ENCODE measurements at places on chromosomes 5 and 9.

DNA sequence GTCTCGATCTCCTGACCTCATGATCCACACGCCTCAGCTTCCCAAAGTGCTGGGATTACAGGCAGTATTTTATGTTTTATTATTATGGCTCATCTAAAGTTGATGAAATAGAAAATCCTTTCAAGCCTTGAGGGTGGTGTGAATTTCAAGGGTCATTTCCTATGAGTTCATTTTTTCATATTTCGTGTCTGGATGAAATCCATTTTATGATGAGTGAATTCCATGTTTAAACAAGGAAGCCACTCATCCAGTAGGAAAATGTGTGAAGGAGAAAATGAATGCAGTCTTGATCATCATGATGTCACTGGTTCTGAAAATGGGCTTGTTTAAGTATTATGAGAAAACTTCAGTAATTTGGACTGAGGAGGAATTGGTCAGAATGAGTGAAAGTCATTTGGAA is 74.6 kb upstream of the ZSWIM6 start:
- no peak for DNase-seq

DNA sequence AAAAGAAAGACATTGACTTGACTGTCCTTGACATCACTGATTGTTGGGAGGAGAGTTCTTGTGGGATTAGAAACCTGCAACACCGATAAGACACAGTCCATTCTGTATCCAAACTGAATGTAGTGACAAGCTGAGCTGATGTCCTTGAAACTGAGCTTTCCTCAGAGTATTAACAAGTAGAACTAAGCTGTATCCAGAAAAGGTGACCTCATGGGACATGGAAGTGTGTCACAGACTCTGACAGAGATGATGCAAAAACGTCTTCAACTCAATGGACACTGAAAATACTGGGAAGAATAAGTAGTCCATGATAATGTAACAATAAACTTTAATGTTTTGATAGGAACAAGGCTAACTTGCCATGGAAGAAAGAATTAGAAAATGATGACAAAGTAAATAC is 690.1 kb downstream of the CDH18 start:
- no peak for DNase-seq

DNA sequence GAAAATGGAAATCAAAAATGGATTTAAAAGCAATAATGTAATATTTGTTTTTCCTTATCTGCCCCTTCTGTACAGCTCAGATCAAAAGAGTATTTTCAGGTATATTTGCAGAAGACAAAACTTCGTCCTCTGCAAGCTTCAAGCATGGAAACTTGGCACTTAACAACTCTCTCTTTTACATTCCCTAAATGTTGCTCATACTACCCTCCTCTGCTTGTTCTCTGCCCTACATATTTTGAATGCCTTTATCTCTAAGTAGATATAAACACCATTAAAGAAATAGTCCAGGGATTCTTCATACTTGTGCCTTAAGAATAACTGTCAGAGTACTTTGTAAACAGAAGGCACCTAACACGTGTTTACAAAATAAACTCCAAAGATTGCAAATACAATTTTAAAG is 19.2 kb upstream of the SMC2 start:
- no peak for DNase-seq

DNA sequence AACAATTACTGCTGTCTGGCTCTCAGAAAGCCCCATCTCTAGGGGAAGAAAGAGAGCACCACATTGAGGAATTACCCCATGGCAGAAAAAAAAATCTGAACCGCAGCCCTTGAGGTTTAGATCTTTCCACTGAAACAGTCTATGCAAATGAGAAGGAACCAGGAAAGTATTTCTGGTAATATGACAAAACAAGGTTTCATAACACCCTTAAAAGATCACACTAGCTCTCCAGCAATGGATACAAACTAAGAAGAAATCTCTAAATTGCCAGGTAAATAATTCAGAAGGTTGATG is 427.1 kb downstream of the PRELID2 start:
- DNase-seq = no peak

DNA sequence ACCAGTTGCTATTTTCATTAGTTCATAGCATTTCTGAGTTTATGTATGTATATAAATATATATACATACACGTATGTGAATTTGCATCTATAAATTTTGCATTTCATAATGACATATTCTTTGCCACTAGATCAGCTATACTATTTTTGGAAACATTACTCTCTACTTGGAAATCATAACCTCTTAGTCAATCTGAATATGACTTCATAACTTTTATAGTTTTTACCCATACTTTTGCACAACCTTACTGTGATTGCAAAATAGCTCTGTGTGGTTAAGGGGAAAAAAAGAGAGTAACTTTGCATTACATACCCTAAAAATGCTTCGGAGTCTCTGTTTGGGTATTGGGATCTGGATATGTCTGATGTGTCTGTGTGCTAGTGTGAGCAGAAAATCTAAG is 44.9 kb upstream of the ADAMTSL1 start:
- no peak for DNase-seq

- no peak for DNase-seq
Observed at GRCh38 chr5:91727463-91727862, 344.3 kb upstream of the ARRDC3 start.

GRCh38 chr5:84585218-84585617 is 200.5 kb upstream of the EDIL3 start:
- no peak for DNase-seq

DNA sequence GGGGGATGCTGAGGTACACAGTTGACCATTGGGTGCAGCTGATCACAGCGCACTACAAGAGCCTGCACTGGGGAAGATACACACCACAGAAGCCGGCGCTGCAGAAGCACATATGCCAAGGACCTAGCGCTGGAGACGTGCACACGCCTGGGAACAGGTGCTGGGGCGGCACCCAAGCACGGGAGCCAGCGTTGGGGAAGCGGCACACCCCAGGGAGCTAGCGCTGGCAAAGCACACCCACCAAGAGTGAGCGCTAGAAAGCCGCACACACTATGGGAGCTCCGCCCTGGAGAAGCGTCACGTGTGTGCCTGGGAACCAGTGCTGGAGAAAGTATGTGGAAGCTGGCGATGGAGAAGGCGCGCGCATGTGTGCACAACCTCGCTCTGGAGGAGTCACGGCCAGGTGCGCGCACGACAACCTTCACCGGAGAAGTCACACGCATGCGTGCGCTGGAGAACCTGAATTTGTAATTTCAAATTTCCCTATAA is 4.5 kb downstream of the FANCC start:
- DNase-seq = no peak

- no peak for DNase-seq
Observed at GRCh38 chr5:121462441-121462840, 389.2 kb upstream of the FTMT start.

- no peak for DNase-seq
Observed at GRCh38 chr9:123111427-123112014, 78.1 kb downstream of the GPR21 start.

GRCh38 chr9:137550231-137550621 is at the start of gene PNPLA7:
TSS of gene PNPLA7 (minus strand) at chr9:137550402. CDS start at chr9:137550197, 205 bp downstream.
- no peak for DNase-seq

GRCh38 chr5:113153512-113154097 is 177.0 kb downstream of the DCP2 start:
- no peak for DNase-seq

GRCh38 chr9:92044936-92045335 is 70.3 kb downstream of the SPTLC1 start:
- DNase-seq = no peak

DNA sequence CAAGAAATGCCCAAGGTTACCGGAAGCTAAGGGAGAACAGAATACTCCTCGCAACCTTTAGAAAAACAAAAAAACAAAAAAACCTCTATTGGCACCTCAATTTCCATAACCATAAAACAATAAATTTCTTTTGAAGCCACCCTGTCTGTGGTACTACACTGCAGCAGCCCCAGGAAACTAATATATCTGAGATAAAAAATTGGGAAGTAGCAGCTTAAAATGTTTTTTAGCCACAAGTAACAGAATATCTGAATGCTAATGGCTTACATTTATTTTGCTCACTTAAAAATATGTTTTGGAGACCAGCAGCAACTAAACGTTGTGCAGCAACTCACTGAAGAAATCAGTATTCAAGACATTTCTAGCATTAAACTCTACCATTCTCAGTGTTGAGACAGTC is 969.6 kb downstream of the DNAH5 start:
- DNase-seq = no peak

GRCh38 chr5:7869474-7870136 is 657 bp downstream of the MTRR start:
- DNase-seq = no peak

DNA sequence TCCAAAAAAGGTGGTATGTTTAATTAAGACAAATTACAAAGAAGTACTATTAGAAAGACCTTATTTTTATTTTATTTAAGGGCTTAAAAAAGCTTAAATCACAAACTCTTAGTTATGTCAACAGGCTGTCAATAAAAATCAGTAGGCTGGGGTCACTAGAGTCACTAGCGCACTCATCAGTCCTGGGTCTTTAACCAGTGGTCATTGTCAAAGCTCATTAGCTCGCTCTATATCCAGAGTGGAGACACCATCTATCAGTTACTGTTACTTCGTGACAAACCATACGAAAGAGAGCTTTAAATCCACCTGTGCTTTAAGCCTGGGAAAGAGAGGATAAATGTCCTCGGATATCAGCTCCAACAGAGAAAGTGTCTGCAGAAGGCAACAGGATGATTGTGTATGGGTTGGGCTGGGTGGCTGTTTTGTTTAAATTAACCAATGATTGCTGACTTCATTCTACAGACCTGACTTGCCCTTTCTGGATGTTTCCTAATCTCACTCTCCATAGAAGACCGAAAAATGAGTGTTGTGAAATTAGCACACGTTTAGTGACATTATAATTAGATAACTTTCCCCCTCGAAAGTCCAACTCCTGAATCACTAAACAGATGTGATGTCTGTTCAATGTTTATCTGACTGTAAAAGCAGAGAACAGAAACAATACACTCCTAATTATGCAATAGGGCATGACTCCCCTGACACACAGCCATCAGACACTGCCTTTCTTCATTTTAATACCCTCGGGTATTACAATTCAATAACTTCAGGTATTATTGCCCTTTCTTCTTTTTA is 123.6 kb upstream of the TNPO1 start:
- no peak for DNase-seq

- no peak for DNase-seq
Observed at GRCh38 chr5:107634981-107635848, 35.5 kb downstream of the EFNA5 start.

GRCh38 chr9:104992659-104993058 is 64.7 kb upstream of the ABCA1 start:
- DNase-seq = no peak

- no peak for DNase-seq
Observed at GRCh38 chr9:37966412-37967013, 62.6 kb upstream of the SLC25A51 start.

DNA sequence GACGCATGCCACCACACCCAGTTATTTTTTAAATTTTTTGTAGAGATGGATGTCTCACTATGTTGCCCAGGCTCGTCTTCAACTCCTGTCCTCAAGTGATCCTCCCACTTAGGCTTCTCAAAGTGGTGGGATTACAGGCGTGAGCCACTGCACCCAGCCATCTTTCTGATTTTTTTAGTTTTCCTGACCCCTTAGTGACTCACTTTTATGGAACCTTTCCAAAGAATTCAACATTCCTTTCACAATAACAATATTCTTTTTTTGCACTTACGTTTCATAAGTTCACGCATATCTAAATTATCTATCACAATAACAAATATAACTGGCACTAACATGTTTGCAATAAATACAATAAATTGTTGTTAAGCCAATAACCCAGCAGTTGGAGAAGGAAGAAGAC is 8.5 kb downstream of the ELOVL7 start:
- DNase-seq = no peak

- no peak for DNase-seq
Observed at GRCh38 chr9:17005056-17005823, 129.6 kb upstream of the CNTLN start.

DNA sequence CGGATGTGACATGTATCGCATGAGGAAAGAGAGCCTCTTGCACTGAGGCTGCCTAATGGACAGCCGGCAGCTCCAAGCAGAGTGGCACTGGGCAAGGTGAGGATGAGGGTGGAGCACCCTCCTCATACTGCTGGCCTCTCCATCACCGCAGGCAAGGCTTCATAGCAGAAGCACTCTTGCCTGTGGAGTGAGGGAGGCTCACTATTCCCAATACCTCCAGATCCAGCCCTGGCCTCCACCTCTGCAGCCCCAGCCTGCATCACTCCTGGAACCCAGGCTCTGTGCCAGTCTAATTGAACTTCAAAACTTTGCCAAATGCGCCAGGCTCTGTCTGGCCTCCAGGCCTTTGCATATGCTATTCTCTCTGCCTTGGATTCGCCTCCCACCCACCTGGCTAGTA is 29.7 kb upstream of the ARAP3 start:
- DNase-seq = no peak

- no peak for DNase-seq
Observed at GRCh38 chr5:167413506-167413905, 877.9 kb upstream of the WWC1 start.

DNA sequence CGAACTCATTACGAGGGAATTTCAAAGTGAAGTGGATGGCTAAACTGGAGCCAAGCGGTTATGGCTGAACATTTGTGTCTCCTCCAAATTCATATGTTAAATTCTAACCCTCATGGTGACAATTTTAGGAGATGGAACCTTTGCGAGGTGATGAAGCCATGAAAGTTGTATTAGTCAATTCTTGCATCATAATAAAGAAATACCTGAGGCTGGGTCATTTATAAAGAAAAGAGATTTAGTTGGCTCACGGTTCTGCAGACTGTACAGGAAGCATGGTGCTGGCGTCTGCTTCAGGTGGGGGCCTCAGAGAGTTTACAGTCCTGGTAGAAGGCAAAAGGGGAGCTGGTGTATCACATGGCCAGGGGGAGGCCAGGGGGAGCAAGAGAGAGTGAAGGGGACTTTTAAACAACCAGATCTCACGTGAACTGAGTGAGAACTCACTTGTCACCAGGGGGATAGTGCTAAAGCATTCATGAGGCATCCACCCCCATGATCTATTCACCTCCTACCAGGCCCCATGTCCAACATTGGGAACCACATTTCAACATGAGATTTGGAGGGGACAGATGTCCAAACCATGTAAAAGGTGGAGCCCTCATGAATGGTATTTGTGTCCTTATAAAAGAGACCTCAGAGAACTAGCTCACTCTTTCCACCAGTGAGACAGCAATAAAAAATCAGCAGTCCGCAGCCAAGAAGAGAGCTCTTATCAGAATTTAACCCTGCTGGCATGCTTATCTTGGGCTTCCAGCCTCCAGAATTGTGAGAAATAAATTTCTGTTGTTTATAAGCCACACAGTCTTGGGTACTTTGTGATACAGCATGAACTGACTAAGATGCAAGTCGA is 143.4 kb downstream of the MTRR start:
- no peak for DNase-seq

GRCh38 chr5:84260140-84260539 is 124.5 kb downstream of the EDIL3 start:
- no peak for DNase-seq

- no peak for DNase-seq
Observed at GRCh38 chr9:94554439-94555331, at the start of gene PCAT7. TSS of gene PCAT7 (plus strand) at chr9:94555083.

GRCh38 chr9:136901516-136902258 is 15.4 kb downstream of the TRAF2 start:
- DNase-seq = peak; percentile 39

Data from stimulated activated CD8-positive, alpha-beta memory T cell treated with anti-CD3 and anti-CD28 coated beads, Interleukin-4, amount 100 ng/mL, for 1 hour (primary cell).